Left ventricle myocardium inferior (tissue), 1 donor: ENCODE measurements at places on chromosomes 5 and 9. TPM values are rescaled to one million over a fixed set of nuclear protein-coding genes. Genes with fewer than 3 reads are reported as not detected.

DNA sequence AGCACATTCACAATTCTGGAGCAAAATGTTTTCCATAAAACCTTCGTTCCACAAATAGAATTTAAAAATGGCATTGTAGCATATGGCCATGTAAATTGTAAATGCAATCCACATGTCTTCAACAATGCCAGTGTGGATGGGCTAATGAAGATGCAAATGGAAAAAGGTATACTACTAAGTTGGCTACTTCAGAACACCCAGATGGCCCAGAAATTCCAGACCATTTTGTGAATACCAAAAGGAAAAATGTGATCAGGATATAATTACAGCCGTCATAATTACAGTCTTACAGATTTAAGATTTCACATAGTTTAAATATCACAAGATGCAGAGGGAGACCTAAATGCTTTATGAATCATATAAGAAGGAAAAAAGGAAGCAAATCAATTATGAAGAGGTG is 117.2 kb downstream of the TSSK1B start:
- DNase-seq, result no peak

The GPR151 gene
- total RNA-seq, result not detected

GRCh38 chr5:132253452-132254320 is 3.8 kb upstream of the PDLIM4 start:
- no peak for DNase-seq

- DNase-seq, result no peak
These were observed 191.5 kb downstream of the ROR2 start for GRCh38 chr9:91758491-91758981.

- no peak for DNase-seq
These were observed 52.3 kb downstream of the NLN start for GRCh38 chr5:65774346-65774745.

The IL4 gene
- not detected for total RNA-seq

The PCDHB14 gene
- total RNA-seq, result 1.9 TPM

GRCh38 chr5:99331061-99331460 is 402.3 kb upstream of the CHD1 start:
- no peak for DNase-seq

- no peak for DNase-seq
These were observed 7.5 kb downstream of the RNF44 start for GRCh38 chr5:176529741-176530141.

DNA sequence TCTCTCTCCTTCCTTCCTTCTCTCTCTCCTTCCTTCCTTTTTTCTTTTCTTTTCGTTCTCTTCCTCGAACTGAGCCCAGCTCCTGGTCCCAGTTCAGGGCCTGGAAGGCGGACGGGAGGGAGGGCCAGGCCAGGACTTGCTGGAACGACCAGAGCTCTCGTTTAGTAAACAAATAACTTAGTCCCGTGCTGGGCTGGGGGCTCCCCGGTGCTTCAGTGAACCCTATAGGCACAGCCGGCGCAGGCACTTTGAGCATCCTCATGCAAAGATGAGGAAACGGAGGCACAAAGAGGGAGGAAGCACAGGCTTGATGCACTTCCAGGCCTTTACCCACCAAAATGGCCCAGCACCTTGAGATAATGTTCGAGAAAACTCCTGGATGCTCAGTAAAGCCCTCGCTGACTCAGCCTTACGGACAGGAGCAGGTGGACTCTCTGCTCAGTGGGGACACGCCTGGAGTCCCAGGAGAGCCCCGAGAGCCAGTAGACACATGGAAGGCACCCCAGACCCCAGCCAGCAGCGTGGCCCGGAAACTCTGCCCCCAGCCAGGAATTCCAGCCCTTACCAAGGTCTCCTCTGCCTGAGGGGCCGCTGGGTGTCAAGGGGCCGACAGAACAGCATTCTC is 18.8 kb downstream of the FAM163B start:
- DNase-seq, result no peak

The TRAF1 gene
- 2.6 TPM for total RNA-seq

DNA sequence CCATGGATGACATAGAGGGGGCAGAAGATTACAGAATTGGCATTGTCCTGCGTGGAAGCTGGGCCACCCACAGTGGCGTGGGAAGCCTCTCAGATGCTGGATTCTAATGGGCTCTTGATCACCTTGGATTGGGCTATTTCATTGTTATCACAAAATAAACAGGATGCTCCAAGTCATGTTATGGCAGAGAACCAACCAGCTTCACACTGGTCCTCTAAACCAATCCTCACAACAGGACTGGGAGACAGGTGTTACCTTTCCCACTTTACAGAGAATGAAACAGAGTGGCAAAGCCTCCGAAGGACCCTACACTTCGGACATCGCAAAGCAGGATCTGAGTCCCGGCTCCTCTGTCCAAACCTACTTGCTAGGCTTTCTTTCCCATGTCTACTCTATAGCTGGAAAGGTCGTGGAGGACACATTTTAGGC is 455 bp upstream of the SMIM3 start:
- no peak for DNase-seq

The IL9 gene
- total RNA-seq, result not detected

- no peak for DNase-seq
These were observed 417.7 kb downstream of the CHSY3 start for GRCh38 chr5:130321931-130322330.

The ANKRD18B gene
- not detected for total RNA-seq

The MEF2C gene
- 54.2 TPM for total RNA-seq

GRCh38 chr9:78383130-78383529 is 86.2 kb downstream of the PSAT1 start:
- DNase-seq, result no peak

- DNase-seq, result no peak
These were observed 286.8 kb upstream of the PANK3 start for GRCh38 chr5:168865968-168866367.

GRCh38 chr5:89470658-89471057 is 587.7 kb upstream of the MEF2C start:
- DNase-seq, result no peak

DNA sequence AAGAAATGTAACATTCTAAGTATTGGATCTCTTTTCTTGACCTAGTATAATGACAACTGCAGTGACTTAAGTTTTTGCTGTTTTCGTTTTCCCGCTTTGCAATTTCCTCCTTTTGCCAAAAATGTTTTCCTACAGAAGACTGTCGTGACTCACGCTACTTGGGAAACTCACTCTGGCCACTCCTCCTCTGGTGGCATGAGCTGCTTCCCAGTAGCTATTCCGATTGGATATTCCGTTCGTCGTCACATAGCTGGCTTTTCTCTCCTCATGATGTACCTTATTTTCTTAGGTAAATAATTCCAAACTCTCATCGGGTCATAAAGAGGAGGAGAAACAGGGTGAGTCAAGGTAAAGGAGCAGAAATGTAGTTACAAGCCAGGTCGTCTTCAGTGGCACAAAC is 64.9 kb downstream of the GOLPH3 start:
- DNase-seq, result no peak

GRCh38 chr5:422323-423232 is 20.4 kb upstream of the EXOC3 start:
- no peak for DNase-seq

- no peak for DNase-seq
These were observed 452.7 kb downstream of the BNC2 start for GRCh38 chr9:16417749-16418148.

The MSMP gene
- total RNA-seq, result not detected

The NME5 gene
- total RNA-seq, result 4.7 TPM

GRCh38 chr9:98658951-98659351 is 49.8 kb downstream of the GABBR2 start:
- no peak for DNase-seq

GRCh38 chr9:133834080-133834976 is 96.2 kb upstream of the SARDH start:
- no peak for DNase-seq
